Stimulated activated CD4-positive, alpha-beta T cell treated with anti-CD3 and anti-CD28 coated beads, Interleukin-4, amount 100 ng/mL, for 48 hours (primary cell): ENCODE measurements at places on chromosomes 11 and 22.

GRCh38 chr22:47189056-47189916 is 426.8 kb downstream of the TBC1D22A start:
- no peak for DNase-seq

DNA sequence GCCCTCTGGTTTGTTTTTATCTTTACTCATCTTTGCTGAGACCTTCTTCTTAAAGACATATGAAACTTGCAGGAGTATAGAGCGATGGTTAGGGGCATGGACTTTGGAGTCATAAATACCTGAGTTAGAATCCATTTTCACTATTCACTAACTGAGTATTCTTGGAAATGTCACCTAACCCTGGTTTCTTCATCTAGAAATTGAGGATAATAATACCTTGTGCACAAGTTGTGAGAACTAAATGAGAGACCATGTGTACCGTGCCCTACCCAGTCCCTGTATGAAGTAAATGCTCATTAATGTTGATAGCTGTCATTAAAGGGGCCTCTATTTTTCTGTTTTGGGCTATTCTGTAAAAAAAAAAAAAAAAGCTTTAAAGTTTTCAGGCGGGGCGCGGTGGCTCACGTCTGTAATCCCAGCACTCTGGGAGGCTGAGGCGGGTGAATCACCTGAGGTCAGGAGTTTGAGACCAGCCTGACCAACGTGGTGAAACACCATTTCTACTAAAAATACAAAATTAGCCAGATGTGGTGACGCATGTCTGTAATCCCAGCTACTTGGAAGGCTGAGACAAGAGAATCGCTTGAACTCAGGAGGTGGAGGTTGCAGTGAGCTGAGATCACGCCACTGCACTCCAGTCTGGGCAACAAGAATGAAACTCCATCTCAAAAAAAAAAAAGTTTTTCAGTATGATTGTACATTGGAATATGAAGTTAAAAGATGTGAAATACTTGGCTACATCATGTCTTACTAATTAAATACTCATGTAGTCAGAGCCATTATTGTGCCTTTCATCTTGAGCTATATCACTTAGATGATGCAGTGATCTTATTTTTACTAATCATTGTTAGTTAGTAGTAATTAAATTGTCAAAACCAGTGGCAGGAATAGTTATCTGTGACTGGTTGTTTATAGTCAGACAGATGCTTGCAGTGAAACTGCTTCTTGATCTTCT is 95.0 kb downstream of the AMOTL1 start:
- no peak for DNase-seq

DNA sequence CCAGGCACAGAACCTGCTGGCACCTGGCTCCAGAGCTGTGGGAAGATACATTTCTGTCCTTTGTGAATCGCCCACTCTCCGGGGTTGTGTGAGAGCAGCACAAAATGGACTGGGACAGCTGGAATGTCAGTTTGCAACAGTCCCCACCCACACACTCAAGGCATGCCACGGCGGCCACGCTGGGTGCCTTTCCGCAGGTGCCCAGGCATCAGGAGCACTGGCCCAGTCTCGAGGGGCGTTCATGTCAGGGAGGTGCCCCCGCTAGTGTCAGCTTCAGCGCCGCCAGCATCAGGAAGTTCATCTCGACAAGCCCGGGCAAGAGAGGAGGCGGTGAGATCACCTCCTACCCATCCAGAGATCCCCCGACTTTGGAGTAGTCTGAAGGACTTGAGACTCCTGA is 2.1 kb downstream of the TP53AIP1 start:
- no peak for DNase-seq

- DNase-seq: no peak
Observed at GRCh38 chr11:2250041-2250440, 20.3 kb downstream of the ASCL2 start.

GRCh38 chr11:2321311-2321683 is 19.5 kb downstream of the TSPAN32 start:
- no peak for DNase-seq

DNA sequence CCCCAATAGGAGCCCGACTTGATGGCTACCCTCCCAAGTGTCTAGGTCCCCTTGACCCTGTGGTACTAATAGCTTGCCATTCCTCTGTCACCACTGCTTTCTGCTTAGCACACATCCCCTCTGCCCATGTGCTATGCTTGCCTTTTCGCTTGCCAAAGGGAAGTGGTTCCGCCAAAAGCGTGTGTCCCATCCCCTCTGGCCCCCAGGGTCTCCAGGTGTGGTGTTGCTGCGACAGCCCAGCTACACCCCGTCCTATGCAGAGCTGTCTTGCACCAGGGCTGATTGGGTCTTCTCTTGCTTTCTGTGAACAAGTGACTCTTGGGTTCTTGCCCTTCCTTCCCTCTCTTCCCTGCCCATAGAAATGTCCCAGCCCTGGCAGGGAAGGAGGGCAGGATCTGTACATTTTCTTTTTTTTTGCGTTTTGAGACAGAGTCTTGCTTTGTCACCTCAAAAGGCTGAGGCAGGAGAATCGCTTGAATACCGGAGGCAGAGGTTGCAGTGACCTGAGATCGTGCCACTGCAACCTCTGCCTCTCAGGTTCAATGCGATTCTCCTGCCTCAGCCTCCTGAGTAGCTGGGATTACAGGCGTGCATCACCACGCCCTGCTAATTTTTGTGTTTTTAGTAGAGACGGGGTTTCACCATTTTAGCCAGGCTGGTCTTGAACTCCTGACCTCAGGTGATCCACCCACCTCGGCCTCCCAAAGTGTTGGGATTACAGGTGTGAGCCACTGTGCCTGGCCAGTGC is 3.9 kb downstream of the TANGO2 start:
- no peak for DNase-seq

GRCh38 chr11:6127881-6128280 is 20.4 kb downstream of the OR56B4 start:
- DNase-seq: no peak

DNA sequence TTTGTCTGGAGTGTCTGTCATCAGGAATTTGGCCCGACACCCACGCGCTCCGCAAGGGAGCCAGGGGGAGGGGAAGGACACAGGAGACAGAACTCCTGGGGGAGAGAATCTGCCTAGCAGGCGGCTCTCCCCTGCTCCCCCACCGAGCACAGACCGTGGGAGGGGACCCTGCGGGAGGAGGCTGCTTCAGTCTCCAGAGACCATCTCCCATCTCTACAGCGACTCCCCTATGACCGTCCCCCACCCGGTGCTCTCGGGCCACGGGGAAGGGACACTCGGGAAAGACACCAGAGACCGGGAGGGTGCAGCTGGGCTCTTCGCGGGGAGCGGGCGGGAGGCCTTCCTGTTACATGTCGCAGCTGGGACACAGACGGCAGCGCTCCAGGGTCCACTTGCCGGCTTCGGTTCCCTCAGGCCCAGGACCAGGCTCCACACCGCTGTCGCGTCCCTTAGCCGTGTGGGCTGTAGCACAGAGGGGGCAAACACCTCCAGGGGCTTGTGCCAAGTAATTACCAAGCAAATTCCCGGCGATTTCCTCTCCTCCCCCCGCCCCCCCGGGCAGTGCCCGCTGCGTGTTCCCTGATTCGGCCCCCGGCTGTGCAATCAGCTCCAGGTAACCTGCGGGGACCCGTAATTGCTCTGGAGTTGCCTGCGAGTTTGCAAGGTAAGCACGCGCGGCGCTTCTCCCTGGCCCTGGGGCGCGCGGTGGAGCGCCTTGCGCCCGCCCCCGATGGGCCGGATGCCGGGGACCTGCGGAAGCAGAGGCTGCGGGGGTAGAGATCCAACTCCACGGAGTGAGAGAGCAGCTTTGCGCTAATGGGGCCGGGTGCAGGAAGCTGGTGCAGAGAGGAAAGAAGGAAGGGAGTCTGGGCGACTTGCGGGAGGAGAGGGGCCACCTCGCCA is 155.1 kb upstream of the CADM1 start:
- DNase-seq: no peak

DNA sequence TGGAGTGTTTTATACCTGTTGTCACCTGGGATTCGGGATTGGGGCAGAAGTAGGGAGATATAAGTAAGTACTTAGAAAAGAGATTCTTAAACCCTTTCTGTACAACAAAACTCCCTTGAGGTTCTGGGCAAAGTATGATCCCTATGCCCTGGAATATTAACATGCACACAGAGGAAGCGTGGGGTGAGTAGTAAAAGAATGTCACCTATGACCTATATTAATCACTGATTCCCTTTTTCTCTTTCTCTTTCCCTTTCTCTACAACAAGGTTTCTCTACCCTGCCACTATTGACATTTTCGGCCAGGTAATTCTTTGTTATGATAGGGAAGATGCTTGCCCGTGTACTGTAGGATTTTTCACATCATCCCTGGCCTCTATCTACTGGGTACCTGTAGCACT is 209.7 kb upstream of the PLET1 start:
- no peak for DNase-seq

DNA sequence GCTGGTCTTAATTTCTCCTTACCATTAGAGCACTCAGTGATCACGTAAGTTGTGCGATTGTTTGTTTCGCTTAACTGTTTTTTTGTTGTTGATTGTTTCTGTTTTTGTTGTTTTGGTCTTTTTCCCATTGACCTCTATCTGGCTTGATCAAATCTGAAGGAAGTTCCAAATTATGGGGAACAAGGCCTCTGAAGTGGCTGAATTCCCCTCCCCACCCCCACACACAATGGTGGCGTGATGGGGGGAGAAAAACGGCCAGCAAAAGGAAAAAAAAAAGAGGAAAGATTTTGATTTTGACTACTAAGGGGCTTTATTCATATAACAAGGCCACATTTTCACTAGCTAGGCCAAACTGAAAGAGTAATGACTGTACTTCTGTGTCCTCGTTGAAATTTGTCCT is 53.6 kb downstream of the OSBPL5 start:
- no peak for DNase-seq

GRCh38 chr11:63244862-63245261 is 1.5 kb upstream of the SLC22A25 start:
- DNase-seq: no peak

- no peak for DNase-seq
Observed at GRCh38 chr11:22416462-22416861, 78.3 kb downstream of the SLC17A6 start.

- DNase-seq: no peak
Observed at GRCh38 chr11:117126223-117126965, 17.7 kb upstream of the PAFAH1B2 start.

- DNase-seq: no peak
Observed at GRCh38 chr22:29780748-29781676, 13.8 kb downstream of the UQCR10 start.

GRCh38 chr11:115238791-115239190 is 265.4 kb downstream of the CADM1 start:
- no peak for DNase-seq

- no peak for DNase-seq
Observed at GRCh38 chr11:6900327-6900999, 8.2 kb upstream of the OR2D2 start.

- DNase-seq: no peak
Observed at GRCh38 chr11:36628765-36629244, 30.8 kb upstream of the RAG2 start.

DNA sequence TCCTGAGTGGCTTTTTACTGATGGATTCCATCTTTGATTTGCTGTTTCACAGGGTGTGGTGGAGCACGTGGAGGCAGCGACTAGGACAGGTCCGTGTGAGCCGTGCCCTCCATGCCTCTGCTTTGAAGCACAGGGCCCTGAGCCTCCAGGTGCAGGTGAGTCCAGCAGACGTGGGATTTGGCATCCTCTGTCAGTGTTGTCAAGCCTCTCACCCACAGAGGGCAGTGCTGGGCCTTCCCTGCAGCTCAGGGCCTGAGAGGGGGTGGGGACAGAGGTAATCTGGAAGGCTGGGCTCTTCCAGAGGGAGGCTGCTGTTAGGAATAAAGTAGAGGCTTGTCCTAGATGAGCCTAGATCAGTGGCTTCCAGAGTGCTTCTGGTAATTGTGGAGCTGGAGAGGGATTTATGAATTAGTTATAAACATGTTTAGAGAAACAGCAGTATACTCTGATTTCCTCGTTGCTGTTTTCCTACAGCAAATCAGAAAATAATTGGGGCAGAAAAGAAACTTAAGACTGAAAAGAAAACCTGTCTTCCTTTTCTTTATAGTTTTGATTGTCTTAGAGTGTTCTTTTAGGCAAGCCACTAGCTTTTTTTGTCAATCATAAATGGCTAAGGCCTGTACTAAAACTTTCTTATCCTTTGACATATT is 65.0 kb downstream of the SFI1 start:
- peak; percentile 43 for DNase-seq

DNA sequence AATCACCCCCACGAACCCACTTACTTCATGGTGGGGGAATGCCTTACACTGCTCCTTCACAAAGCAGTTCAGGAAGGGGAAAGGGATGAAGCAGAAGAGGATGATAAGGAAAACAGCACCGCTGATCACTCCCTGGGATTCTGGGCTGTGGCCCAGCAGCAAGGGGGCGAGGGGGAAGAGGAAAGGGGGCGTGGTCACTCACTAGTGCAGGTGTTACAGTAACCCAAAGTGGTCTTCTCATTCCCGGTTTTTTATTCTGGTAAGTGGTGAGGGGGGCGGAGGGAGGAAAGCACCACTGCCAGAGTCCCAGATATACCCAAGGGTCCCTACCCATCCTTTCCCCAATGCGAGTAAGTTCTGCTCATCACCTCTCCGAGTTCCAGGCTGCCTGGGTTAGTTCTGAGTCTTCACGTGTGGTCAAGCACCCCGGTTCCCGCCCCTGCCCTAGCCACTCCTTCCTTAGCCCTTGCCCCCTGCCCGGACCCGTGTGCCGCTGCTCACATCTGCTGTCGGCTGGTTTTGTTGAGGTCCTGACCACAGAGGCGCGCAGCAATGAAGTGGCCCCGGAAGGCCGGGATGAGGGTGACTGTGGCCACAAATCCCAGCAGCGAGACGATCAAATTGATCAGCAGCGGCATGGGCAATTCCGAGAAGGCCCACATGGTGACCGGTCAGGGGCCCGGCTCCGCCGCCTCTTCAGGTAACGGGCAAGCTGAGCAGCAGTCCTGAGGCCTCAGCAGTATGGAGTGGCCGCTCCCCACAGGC is 477 bp downstream of the DPAGT1 start:
- DNase-seq: no peak

- DNase-seq: no peak
Observed at GRCh38 chr11:80388536-80388935, 947.7 kb upstream of the TENM4 start.

GRCh38 chr11:111922803-111923202 is 4.1 kb downstream of the C11orf52 start:
- no peak for DNase-seq

GRCh38 chr11:16745950-16746605 is 7.6 kb downstream of the C11orf58 start:
- DNase-seq: no peak

GRCh38 chr11:111541254-111542061 is 938 bp downstream of the LAYN start:
- DNase-seq: no peak

DNA sequence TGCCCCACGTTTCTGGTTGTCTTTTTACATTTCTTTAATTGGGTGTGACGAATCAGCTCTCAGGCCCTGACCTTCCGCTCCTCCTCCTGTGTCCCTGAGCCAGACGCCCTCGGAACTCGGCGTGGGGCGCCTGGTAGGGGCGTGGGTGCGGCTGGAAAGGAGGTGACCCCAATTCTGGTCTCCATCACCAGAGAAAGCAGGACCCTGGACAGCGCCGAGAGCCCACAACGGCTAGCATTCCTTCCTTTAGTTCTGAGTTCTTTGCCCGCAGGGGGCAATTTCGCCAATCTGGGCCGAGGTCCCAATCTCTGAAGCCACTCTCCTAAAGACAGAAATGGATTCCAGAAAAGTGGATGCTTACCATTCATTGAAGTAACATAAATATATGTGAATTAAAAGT is 11.7 kb upstream of the RBMXL2 start:
- no peak for DNase-seq

GRCh38 chr22:24496661-24497060 is 1.5 kb downstream of the UPB1 start:
- no peak for DNase-seq
